ENCODE measurements at places on chromosomes 7 and 10.

GRCh38 chr7:129122078-129122750 lies 22.3 kb upstream of the TSPAN33 start:
- no peak for DNase-seq

DNA sequence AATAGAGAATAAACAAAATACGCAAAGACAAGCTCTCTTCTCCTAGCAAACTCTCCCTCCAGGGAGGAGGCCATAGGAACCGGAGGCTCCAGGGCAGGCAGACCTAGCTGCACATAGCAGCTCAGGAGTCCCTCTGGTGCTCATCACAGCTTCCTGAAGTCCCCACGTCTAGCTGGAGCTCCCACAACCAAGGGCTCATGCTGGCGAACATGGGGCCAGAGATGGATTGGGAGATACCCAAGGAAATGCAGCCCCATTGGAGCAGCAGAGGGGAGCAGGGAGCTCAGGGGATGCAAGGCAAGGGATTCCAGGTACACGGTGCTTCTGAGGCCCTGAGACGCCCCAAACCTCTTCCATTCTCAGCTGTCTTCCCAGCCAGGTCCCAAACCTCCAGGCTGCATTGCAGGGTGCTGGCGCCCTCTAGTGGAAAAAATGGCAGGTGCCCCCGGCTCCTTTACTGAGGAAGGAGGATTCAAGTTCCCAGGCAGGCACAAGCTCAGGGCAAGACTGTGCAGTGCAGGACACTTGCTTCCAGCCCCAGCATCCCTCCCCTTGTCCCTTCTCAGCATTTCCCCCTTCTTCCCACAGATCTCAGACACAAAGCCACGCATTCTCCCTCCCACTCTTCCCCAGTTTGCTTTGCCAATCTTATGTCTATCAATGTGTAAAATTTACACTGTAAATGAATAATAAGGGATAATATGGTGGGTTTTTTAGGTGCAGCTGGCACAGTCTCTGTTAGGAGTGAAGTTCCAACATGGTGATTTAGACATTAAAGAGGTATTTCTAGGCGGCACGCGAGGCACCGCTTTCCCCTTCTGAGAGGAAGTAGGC lies 46.2 kb downstream of the GPAM start:
- peak; percentile 3 for DNase-seq

DNA sequence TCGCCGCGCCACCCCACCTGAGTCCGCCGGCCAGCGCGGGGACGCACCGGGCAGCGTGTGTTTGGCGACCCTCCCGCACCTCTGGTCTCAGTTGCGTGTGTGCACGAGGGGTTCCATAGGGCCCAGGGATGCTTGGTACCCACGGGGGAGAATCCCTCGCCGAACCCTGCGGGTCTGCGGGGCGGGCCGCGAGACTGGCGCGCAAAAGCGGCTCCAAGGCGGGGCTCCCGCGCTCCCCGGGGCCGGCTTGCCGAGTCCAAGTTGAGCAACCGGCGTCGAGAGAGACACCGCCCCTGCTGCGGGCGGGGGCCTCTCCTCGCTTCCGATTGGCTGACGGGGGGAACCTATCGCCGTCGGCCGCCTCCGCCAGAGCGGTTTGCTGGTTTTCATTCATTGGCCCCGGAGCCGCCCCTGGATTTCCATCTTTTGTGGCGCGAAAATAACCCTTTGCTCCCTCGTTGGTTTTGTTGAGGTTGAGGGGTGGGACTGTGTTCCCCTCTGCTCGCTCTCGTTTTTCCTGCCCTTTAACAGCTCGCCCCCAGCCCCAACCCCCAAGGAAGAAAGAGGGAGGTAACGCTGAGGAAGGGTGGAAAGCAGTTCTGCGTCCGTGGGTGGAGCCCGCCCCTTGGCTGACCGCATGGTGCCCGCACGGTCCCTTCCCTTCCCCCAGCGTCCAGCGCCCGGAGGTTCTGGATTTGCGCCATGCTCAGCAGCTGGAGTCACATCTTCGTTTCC lies 4.0 kb upstream of the IGF2BP3 start:
- DNase-seq, result peak; percentile 99

DNA sequence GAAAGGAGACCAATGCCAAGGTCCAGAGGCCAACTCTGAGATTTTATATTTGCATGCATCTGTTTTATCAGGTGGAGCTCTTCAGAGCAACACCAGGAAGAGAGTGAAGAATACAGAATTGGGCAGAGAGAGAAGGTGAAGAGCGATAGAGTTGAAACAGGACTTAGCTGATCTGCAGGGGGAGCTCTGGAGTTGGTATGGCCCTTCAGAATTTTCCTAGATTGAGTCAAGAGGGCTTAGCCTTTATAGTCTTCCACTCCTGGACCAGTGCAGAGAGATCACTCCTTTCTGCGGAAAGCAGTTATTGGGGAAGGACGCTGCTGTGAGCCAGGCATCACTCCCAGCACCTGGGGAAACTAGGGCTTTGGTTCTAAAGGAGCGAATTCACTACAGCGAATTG lies 105.0 kb upstream of the DGKB start:
- DNase-seq, result peak; percentile 46

DNA sequence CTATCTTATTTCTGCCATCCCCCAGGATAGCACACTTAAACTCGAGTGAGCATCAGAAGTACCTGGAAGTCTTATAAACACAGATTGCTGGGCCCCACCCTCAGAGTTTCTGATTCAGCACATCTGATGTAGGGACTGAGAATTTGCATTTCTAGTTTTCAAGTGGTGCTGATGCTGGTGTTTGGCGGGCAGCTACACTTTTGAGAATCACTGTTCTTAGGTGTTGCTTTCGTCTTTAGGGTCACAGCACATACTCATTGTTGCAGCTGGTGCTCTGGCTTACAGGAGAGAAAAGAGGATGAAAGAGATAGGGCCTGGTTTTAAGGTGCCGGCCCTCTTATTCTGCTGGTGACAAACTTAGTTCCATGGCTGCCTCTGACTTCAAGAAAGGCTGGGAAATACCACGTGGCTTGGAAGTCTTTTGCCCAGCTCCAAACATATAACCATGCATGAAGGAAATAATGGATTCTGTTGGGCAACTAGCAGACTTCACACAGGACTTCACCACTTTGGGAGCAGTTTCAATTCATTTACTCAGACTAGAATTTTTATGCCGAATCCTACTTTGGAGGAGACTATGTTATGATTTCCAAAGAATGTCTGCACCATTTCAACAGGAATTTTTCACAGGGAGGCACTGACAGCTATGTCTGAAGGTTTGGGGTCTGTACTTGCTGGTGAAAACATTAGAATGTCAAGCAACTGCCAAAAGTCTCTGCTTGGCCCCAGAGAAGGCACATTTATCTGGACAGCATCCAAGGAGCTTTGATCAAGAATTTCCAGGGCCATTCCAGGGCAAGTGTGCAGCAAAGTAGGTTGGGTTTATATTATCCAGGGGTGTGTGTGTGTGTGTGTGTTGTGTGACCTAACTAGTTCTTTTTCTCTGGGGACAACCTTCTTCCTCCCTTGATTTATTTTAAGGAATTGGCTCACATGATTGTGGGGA lies 6.9 kb upstream of the MINDY4 start:
- DNase-seq, result no peak

GRCh38 chr7:128045766-128046165 lies 14.5 kb upstream of the LRRC4 start:
- DNase-seq, result no peak

DNA sequence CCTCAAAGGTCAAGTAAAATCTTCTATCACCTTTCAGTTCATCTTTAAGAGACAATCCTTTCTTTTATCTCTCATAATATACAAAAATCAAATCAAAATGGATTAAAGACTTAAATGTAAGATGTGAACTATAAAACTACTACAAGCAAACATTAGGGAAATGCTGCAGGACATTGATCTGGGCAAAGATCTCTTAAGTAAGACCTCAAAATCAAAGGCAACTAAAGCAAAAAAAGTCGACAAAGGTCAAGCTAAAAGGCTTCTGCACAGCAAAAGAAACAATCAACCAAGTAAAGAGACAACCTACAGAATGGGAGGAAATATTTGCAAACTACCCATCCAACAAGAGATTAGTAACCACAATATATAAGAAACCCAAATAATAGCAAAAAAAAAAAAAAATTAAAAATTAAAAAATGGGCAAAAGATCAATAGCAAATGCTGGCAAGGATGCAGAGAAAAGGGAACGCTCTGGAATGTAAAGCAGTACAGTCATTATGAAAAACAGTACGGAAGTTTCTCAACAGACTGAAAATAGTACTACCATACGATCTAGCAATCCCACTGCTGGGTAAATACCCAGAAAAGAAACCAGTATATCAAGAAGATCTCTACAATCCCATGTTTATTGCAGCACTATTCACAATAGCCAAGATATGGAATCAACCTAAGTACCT lies 41.7 kb downstream of the TNPO3 start:
- DNase-seq, result no peak

DNA sequence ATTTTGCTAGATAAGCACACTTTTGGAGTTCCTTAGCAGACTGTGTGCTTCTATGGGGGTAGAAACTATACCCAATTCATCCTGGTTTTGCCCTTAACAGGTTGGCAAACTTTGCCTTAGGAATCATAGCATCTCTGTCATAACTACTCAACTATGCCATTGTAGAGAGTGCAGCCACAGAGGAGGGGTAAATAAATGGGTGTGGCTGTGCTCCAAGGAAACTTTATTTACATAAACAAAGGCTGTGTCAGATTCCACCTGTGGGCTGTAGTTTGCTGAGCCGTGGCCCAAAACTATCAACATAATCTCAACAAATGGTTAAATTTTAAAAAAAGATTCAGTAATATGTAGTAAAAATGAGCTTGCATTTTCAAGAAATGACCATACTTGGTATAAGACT lies 51.6 kb upstream of the LAMB1 start:
- DNase-seq, result no peak

DNA sequence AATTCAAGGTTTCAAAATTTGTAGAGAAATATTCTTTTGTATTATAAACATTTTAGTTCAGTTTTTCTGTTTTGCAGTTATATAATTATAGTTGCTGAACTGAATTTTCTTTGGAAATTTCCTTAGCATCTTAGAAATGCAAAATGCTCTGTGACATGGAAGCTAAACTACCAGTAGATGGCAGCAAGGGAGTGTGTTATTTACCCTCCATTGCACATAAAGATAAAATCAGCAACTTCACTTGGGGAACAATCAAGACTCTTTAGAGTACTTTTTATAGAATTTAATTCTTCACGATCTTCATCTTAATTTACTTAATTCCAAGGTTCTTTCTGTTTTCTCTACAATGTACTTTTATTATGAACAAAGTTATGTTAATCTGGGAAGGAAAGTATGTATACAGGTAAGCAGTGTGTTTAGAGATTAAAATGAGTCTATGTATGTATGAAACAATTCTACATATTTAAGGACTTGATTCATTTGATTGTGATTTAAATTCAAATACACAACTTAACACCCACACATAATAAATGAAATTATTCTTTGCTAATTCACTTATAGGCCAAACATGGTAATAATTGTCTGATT lies 404.2 kb downstream of the THSD7A start:
- DNase-seq, result peak; percentile 83

- no peak for DNase-seq
Measured at GRCh38 chr7:157335991-157336382, 817 bp upstream of the DNAJB6 start.

DNA sequence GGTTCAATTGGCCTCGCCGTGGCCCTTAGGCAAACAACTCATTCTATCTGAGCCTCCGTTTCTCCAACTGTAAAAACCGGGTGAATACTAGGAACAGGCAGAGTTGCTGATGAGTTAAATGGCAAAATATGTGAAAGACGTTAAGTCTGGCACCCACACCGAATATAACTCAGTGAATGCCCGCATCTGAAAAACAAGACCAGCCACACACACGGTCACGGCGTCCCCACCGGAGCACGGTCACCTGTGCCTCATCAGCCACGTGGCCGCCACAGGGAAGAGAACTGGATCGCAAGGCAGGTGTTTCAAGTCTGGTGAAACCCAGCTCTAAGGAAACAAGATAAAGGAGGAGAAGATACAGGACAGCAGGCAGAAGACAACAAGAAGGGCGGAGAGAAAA lies 20.4 kb downstream of the PRKAG2 start:
- DNase-seq, result no peak

GRCh38 chr7:17132726-17133125 lies 165.7 kb upstream of the AHR start:
- no peak for DNase-seq

- DNase-seq, result no peak
Measured at GRCh38 chr10:120217736-120218135, 239.3 kb upstream of the PLPP4 start.

DNA sequence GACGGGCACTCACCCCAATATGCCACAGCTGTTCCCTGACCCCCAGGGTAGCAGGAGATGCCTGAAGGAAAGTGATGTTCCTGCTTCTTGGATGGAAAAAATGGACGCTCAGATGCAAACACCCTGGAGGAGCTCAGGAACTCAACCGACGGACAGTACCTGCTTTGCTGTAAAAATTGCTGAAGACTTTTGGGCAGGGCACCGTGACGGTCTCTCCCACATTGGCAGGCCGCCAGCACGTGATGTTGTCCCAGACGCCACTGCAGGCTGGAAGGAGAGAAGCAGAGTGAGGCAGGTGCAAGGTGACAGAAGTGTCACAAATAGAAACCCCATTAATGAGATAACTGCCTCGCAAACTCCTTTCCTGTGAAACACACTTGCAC lies 35.0 kb downstream of the VIPR2 start:
- DNase-seq, result no peak

GRCh38 chr10:36647540-36647939 lies 477.9 kb upstream of the ANKRD30A start:
- DNase-seq, result no peak

GRCh38 chr7:29322023-29322712 lies 127.6 kb downstream of the CHN2 start:
- DNase-seq, result peak; percentile 76

DNA sequence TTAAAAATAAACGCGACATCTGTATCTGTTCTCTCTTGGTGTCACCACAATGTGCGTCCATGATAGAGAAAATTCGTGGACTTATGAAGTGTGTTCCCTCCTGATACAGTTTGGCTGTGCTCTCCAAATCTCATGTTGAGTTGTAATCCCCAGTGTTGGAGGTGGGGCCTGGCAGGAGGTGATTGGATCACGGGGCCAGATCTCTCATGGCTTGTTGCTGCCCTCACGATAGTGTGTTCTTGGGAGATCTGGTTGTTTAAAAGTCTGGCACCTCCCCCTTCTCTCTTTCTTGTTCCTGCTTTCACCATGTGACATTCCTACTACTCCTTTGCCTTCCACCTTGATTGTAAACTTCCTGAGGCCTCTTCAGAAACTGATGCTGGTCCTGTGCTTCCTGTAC lies 229.4 kb upstream of the MYO3A start:
- DNase-seq, result no peak

GRCh38 chr7:135706038-135706742 lies 21.8 kb downstream of the SLC13A4 start:
- DNase-seq, result no peak

DNA sequence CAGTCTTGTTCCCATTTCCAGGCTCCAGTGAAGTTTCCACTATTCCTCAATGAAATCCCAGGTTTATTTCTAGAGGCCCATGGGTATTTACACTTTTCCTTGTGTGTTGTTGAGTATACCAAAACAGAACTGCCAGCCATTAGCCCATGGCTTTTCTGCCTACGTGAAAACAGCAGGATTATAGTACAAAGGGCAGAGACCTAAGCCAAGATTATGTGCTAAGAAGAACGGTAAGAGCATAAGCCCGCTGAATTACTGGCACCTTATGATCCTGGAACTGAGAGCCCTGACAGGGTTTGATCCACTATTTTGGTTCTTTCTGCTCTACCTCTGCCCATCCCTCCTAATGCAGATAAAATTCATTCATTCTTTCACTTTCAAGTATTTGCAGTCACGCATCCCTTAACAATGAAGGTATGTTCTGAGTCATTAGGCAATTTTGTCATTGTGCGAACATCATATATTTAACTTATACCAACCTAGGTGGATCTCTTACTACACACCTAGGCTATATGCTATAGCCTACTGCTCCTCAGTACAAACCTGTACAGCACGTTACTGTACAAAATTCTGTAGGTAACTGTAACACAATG lies 16.0 kb downstream of the SEMA3C start:
- no peak for DNase-seq

GRCh38 chr7:47453093-47454061 lies 128.5 kb downstream of the TNS3 start:
- DNase-seq, result peak; percentile 66
